Effector memory CD4-positive, alpha-beta T cell (primary cell): ENCODE measurements at places on chromosomes 5 and 9.

DNA sequence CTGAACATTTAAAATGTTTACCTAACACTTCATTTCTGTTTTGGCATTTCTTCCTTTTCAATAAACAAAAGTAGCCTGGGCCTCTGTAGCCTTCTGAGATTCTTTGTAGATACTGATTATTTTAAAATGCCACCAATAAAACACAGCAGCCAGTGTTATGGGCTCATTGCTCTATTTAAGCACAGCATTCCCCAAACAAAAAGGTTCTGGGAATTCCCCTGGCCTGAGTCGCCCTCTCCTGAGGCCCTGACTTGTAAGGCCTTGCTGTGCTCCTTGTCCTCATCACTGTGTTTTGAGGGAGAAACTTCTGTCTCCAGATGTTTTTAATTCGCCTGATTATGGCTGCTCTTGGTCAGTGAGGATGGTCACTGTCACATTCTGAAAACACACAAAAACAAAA, 33.0 kb upstream of the CTXN3 start:
- DNase-seq, result no peak

DNA sequence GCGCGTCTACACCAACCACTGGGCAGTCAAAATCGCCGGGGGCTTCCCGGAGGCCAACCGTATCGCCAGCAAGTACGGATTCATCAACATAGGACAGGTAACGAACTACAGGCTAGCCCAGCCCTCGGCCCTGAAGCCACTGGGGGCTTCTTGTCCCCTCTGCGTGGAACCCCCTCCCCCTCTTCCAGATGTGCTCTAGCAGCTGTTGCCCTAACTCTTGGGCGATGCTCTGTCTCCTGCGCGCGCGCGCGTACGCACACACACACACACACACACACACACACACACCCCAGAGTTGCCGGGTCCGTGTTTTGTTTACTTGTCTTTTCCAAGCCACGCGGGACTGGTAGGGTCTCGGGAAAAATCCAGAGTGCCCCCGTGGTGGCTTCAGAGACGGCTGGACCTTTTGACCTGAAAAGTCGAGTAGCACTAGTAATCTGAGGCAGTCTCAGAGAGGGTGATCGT, 836 bp downstream of the PCSK5 start:
- DNase-seq, result no peak

DNA sequence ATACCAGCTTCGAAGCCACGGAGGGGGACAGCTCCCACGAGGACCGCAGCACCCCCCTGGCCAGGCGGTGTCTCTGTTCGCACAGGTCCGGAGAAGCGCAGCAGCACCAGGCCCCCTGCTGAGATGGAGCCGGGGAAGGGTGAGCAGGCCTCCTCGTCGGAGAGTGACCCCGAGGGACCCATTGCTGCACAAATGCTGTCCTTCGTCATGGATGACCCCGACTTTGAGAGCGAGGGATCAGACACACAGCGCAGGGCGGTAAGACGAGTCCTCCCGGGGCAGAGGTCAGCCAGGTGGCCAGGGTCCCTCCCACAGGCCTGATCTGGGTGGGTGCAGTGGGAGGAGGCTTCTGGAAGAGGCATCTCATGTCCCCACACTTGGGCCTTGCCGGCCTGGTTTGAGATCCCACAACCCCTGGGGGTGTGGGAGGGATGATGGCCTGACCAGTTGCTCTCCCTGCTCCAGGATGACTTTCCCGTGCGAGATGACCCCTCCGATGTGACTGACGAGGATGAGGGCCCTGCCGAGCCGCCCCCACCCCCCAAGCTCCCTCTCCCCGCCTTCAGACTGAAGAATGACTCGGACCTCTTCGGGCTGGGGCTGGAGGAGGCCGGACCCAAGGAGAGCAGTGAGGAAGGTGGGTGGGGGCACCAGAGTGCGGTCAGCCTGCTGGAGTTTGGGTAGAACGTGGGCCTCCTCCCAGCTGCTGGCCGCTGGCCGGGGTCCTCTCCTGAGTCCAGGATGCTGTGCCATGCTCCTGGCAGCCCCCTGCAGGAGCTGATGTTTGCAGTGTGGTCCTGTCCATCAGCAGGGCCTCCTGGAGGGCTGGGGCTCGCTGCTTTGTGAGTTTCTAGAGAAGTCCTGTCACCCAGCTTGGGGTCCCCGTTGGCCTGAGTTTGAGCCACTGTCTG, 2.8 kb upstream of the AJM1 start:
- no peak for DNase-seq

GRCh38 chr5:74766418-74766848, 484 bp downstream of the GFM2 start:
- DNase-seq, result no peak

DNA sequence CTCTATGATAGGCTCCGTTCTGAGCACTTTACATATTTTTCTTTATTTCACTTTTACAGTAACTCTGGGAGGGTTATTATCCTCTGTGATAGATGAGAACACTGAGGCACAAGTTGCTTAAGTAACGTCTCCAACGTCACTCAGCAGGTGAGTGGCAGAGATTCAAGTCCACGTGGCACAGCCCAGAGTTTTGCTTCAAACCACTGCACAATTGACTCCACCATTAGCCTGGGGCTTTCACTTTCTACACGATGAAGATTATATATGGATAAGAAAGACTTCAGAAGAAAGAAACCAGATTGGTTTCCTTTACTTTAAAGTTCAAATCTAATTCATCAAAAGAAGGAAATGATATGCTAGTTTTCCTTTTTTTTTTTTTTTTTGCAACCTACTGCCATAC, 245.9 kb downstream of the SYK start:
- DNase-seq, result no peak

- no peak for DNase-seq
Measured at GRCh38 chr5:78810098-78810920, 161.7 kb upstream of the LHFPL2 start.

DNA sequence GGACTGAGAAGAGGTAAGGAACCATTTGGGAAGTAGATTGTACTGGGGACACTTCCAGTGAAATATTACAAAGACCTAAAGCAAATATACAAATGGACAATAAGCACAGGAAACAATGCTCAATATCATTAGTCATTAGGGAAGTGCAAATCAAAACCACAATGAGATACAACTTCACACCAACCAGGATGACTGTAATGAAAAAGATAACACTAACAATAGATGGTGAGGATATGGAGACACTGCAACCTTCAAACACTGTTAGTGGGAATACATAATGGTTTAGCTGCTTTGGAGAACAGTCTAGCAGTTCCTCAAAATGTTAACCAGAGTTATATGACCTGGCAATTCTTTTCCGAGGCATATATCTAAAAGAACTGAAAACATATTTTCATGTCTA, 149.7 kb downstream of the TRPM3 start:
- no peak for DNase-seq

DNA sequence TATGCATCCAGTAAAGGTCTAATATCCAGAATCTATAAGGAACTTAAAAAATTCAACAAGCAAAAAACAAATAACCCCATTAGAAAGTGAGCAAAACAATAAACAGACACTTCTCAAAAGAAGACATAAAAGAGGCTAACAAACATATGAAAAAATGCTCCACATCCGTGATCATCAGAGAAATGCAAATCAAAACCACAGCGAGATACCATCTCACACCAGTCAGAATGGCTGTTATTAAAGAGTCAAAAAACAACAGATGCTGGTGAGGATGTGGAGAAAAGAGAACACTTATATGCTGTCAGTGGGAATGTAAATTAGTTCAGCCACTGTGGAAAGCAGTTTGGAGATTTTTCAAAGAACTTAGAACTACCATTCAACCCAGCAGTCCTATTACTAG, 86.1 kb downstream of the WWC1 start:
- no peak for DNase-seq

DNA sequence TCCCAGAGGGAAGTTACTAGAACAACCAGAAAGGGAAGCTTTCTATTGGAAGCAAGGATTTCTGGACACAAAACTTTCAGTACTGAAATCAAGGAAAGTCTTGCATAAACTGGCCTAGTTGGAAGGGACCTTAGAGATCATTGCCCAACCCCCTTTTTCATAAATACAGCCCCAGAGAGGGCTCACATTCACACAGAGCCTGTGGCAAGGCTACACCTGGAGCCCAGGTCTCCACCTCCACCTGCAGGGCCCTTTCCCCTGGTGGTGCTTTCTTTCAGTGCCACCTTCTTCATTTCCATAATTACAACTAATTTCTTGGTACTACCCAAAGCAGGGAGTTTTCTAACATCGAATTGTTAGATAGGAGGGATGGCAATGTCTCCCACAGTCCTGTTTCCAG, 85.7 kb downstream of the ADRB2 start:
- DNase-seq, result no peak

DNA sequence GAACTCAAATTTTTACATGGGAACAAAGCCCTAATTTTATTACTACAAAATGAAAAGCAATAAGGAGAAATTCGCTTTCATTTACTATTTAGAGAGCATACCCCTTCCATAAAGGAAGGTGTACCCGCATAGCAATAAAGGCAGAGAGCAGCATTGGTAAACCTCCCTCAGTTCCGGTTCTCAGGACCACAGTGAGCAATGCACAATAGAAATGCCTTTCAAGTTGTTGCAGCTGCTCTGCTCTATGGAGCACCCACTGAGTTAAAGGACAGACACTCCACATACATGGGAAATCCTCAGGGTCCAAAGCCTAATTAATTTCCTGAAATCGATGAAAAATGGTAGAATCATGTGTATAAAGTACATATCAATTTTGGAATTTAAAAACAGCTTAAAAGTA, 89.9 kb upstream of the MPDZ start:
- no peak for DNase-seq

- no peak for DNase-seq
Measured at GRCh38 chr5:162067162-162067561, 411 bp upstream of the GABRG2 start.

DNA sequence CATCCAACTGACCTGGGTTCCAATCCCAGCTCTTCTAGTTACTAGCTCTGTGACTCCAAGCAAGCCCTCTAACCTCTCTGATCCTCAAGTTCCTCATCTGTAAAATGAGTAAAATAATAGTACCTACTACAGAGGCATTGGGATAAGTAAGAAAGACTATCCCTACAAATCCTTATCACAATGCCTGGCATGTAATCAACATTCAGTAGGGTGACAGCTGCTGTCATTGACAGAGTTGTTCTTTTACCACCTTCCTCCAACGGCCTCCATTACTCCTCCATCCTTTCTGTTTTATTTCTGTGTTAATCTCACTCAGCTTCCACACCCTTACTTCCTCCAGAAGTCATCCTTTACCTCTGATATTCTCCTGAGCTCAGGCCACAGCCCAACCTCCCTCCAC, 40.4 kb downstream of the FGF1 start:
- no peak for DNase-seq

DNA sequence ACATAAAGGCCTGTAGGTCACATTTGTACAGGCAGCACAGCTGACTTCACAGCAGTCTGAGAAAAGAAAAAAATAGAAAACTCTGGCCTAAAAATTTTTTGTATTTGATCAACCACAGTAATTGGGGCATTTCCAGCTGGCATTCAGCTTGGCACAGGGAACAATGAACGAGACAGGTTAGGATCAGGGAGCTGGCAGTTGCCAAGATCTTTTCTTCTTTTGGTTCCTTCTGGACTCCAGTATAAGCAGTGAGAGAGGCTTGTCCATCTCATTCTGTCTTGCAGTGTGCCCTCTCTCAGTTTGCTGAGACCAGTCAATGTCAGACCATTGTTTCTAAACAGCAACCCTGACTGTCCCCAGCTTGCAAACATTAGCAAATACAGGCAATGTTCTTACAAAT, 601.1 kb downstream of the TLR4 start:
- DNase-seq, result no peak

DNA sequence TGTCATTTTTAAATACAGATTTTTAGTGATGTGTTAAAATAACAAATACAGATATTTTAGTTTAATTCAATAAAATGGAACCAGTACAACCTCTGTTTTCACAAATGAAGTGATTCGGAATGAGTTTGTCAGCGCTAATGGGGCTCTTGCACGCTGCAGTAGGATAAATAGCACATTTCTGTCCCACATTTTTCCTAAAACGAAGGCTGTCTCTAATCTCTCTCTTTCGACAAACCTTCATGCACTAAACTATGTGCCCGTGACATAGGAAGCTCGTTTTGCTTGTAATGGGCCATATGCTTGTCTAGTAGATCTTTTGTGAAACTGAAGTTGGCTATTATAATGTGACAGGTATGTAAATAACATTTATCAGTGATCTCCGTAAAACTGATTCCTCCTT, 100.5 kb downstream of the INIP start:
- no peak for DNase-seq

- no peak for DNase-seq
Measured at GRCh38 chr5:98543490-98543889, 230.0 kb upstream of the RGMB start.
